Large intestine (tissue), 12 donors: ENCODE measurements at places on chromosomes 1 and 21.
A peak's percentile ranks its signal among the peaks of the same experiment; 100 is the strongest.

DNA sequence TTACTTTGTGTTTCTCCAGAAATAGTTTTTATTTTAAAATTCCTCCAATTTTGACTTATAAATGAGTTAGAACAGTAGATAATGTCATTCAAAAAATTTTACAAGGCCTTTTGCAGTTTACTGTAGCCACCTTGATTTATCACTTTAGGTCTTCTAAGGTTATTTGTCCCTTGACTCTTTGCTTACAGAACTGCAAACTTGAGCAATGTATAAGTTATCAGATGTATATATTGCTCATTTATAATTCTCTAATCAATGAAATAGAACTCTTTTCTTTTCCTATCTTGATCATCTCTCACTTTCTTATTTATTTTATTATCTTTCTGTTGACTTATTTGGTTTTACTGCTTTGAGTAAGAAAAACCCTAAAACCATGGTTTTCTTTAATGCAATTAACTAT is 5.8 kb upstream of the SPTA1 start:
- H3K27me3 ChIP-seq = no peaks in the 10 kb centered on the region
- no peak overlapping the region for H3K27ac ChIP-seq
- no peak for DNase-seq
- H3K4me1 ChIP-seq = no peaks in the 10 kb centered on the region

GRCh38 chr1:20137055-20137454 is 2.1 kb upstream of the PLA2G2F start:
- H3K4me1 ChIP-seq = no peaks in the 10 kb centered on the region
- no peak overlapping the region for H3K4me3 ChIP-seq
- H3K27ac ChIP-seq = no peak overlapping the region
- no peak for DNase-seq

- peaks cover 3% of the 10 kb centered on the region for H3K36me3 ChIP-seq
- no peak overlapping the region for H3K27ac ChIP-seq
- no peak overlapping the region for H3K4me3 ChIP-seq
- no peaks in the 10 kb centered on the region for H3K4me1 ChIP-seq
These were observed 48.1 kb upstream of the UBE2U start for GRCh38 chr1:64155278-64155677.

DNA sequence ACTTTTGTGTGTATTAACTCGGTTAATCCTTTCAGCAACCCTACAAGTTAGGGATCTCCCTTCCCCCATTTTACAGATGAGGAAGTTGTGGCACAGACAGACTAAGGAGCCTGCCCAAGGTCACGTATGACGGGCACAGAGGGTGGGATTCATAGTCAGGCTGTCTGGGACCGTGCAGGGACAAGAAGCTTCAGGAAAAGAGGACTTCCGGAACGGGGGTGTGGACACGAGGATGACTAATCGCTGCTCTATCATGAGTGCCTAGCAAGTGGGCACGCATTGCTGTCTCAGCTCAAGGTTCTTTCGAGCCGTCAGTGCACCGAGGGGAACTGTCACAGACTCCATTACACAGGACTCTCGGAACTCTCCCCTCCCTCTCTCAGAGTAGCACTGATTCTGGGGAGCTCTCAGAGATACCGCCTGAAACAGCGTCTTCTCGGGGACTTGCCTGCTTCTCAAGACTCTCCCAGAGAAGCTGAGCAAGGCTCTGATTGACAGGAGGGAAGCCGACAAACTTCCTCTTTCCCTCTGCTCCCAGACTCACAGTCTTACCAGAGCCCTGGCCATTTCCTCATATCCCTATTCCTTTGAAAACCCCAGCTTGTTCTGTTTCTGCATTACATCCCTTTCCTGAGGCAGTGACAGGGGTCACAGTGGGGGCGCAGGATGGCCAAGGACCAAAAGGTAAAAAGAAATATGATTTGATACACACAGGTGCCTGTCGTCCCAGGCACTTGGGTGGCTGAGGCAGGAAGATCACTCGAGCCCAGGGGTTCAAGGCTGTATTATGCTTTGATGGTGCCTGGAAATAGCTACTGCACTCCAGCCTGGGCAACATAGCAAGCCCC is 14.4 kb downstream of the FHAD1 start:
- H3K4me1 ChIP-seq = no peaks in the 10 kb centered on the region
- H3K27me3 ChIP-seq = no peaks in the 10 kb centered on the region
- H3K36me3 ChIP-seq = no peaks in the 10 kb centered on the region

DNA sequence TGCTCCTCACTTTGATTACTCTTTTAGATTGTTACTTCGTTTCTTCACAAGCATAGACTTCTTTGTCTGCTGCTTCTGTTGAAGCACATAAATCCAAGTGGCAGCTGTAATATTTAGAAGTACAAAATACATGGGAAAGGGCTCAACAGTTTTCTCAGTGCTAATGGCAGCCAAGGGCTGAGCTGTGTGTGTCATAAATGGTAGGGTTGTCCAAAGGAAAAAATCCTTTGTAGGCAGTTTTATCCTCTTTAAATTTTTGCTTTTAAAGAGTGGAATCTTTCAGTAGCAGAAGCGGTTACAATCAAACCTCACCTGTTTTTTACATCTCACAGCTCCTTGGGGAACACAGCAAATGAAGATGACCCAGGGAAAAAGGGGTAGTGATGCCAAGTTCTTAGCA is 650.8 kb downstream of the PLPP3 start:
- no peak overlapping the region for H3K4me3 ChIP-seq
- H3K4me1 ChIP-seq = peaks cover 2% of the 10 kb centered on the region
- no peaks in the 10 kb centered on the region for H3K36me3 ChIP-seq
- H3K27ac ChIP-seq = no peak overlapping the region
- H3K27me3 ChIP-seq = no peaks in the 10 kb centered on the region
- DNase-seq = no peak

DNA sequence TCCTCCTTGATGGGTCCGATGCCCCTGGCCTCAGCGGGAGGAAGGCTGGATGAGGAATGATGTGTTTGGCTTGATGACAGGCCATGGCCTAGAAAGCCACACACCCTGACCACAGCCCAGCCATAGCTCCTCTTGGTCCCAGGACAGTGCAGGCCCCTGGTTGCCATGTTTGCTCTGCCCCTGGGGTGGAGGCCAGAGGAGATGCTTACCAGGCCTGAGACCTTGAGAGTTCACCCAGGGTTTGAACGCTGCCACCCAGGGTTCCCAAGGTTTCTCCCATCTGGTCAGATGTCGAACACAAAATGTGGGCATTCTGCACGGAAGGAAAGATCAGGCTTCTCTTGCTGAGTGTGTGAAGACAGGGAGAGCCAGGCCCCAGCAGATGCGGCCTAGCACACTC is 2.6 kb downstream of the C1orf226 start:
- DNase-seq = no peak
- H3K4me1 ChIP-seq = peaks cover 44% of the 10 kb centered on the region
- no peak overlapping the region for H3K27ac ChIP-seq
- H3K4me3 ChIP-seq = no peak overlapping the region
- peaks cover 18% of the 10 kb centered on the region for H3K36me3 ChIP-seq

- H3K4me3 ChIP-seq = no peak overlapping the region
- no peaks in the 10 kb centered on the region for H3K27me3 ChIP-seq
- H3K4me1 ChIP-seq = peaks cover 24% of the 10 kb centered on the region
These were observed 93.5 kb downstream of the SIK1 start for GRCh38 chr21:43333298-43334062.

- no peak overlapping the region for H3K27ac ChIP-seq
- H3K27me3 ChIP-seq = no peaks in the 10 kb centered on the region
- H3K36me3 ChIP-seq = peaks cover 24% of the 10 kb centered on the region
These were observed 16.9 kb downstream of the MGST3 start for GRCh38 chr1:165647970-165648369.

GRCh38 chr1:207335695-207336363 is 14.4 kb downstream of the CD55 start:
- no peak for DNase-seq
- no peak overlapping the region for H3K4me3 ChIP-seq
- no peaks in the 10 kb centered on the region for H3K27me3 ChIP-seq
- H3K27ac ChIP-seq = no peak overlapping the region
- H3K36me3 ChIP-seq = peaks cover 19% of the 10 kb centered on the region

DNA sequence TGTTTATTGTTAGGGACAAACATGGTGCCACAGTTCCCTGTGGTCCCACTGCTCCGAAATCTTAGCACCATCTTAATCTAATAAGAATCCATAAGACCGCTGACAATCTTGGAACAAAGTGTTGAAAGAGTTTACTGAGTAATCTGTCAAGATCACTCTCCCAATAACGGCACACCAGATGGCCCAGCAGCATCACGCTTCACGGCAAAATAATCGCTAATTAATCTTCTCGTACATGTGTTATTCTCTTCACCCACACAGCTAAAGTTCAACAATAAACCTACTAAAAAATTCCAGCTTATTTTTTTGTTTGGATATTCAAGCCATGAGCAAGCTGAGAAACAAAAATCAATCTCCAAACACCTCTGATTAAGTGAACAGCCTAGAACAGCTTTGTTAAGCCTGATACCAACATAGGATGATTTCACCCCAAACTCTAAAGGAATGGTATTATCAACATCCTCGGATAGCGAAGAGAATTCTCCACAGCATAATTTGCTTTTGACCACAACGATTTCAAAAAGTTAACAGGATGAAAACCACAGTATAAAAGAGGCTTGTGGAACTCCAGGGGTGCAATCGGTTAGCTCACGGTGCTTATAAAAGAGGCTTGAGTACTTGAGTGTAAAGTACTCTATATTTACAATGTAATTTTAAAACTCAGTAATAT is 329.9 kb upstream of the GREM2 start:
- H3K4me3 ChIP-seq = no peak overlapping the region
- no peak for DNase-seq
- no peaks in the 10 kb centered on the region for H3K27me3 ChIP-seq
- no peaks in the 10 kb centered on the region for H3K4me1 ChIP-seq
- H3K27ac ChIP-seq = no peak overlapping the region

DNA sequence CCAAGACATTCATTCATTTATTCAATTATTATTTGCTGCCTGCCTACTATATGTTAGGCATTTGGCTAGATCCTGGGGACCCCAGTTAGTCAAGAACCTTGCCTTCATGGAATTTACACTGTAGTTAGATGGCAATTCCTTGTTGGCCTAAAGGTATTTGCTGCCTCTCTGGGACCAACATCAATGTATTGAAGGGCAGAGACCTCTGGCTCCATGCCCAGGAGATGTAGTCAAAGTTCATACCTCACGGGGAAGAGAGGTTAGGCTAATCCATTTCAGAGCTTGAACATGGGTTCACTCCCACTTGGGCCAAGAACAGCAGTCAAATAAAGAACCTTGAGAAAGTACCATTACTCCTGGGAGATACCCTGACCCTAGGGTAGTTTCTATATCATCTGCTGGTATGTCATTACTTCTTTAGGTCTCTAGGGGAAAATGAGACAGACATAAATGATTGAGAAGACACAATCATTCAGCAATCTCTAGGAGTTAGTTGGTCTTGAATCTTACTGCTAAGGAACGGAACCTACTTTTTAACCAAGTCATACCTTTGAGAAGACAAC is 32.0 kb downstream of the SORT1 start:
- no peaks in the 10 kb centered on the region for H3K27me3 ChIP-seq
- no peaks in the 10 kb centered on the region for H3K4me1 ChIP-seq
- H3K27ac ChIP-seq = no peak overlapping the region

GRCh38 chr1:207355060-207355459 is 33.6 kb downstream of the CD55 start:
- no peaks in the 10 kb centered on the region for H3K27me3 ChIP-seq
- no peaks in the 10 kb centered on the region for H3K36me3 ChIP-seq
- DNase-seq = no peak
- no peak overlapping the region for H3K4me3 ChIP-seq

GRCh38 chr1:42173961-42174735 is 9.6 kb upstream of the GUCA2A start:
- no peak for DNase-seq
- H3K4me3 ChIP-seq = no peak overlapping the region
- peaks cover 4% of the 10 kb centered on the region for H3K36me3 ChIP-seq
- peaks cover 27% of the 10 kb centered on the region for H3K4me1 ChIP-seq

- peaks cover 2% of the 10 kb centered on the region for H3K4me1 ChIP-seq
- no peaks in the 10 kb centered on the region for H3K27me3 ChIP-seq
- no peak overlapping the region for H3K27ac ChIP-seq
- no peak overlapping the region for H3K4me3 ChIP-seq
- no peak for DNase-seq
These were observed 7.2 kb upstream of the MMP23B start for GRCh38 chr1:1624443-1625403.

- H3K27me3 ChIP-seq = no peaks in the 10 kb centered on the region
- H3K4me3 ChIP-seq = no peak overlapping the region
- peak; percentile 59 for DNase-seq
- no peak overlapping the region for H3K27ac ChIP-seq
These were observed 96.7 kb downstream of the DYRK1A start for GRCh38 chr21:37463083-37463801.

DNA sequence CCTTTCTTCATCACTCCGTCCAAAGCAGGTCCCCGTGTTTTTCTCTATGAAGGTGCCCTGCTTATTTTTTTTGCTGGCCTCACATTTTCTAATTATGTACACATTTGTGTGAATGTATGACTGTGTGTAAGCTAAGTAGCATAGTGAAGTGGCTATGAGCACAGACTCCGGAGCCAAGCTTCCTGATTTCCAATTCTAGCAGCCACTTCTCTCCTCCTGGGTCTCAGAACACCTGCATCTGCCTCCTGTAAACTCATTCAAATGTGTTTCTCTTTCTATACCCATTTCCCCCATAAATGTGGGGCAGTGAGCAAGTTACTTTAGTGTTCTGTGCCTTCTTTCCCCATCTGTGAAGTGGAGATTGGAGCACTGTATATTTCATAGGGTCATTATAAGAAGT is 2.1 kb downstream of the SLAMF6 start:
- no peaks in the 10 kb centered on the region for H3K36me3 ChIP-seq
- peaks cover 8% of the 10 kb centered on the region for H3K4me1 ChIP-seq
- DNase-seq = no peak
- no peaks in the 10 kb centered on the region for H3K27me3 ChIP-seq
- no peak overlapping the region for H3K4me3 ChIP-seq

- no peaks in the 10 kb centered on the region for H3K36me3 ChIP-seq
- no peak overlapping the region for H3K27ac ChIP-seq
- no peak overlapping the region for H3K4me3 ChIP-seq
- DNase-seq = peak; percentile 53
These were observed 29.0 kb upstream of the ARID1A start for GRCh38 chr1:26666855-26667254.

DNA sequence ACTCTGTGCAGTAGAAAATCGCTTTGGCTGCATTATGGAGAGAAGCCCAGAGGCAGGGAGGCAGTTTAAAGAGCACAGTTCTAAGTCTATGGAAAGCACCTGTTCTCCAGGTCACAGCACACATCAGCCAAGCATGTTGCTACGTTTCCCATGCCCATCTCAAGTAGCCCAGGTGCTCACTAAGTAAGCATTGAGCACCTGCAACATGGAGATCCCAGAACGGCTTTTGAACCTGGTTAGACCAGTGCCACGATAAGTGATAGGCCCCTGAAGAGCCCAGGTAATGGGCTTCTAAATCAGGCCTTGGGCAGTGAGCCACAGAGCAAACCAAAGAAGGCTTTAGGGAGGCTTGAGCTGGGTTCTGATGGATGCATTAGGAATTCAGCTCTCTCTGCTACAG is 186.2 kb downstream of the C1orf94 start:
- H3K4me3 ChIP-seq = no peak overlapping the region
- no peaks in the 10 kb centered on the region for H3K36me3 ChIP-seq
- H3K27ac ChIP-seq = no peak overlapping the region
- H3K4me1 ChIP-seq = no peaks in the 10 kb centered on the region
- DNase-seq = no peak
- no peaks in the 10 kb centered on the region for H3K27me3 ChIP-seq

GRCh38 chr1:15417059-15417934 is 7.6 kb downstream of the EFHD2 start:
- H3K4me1 ChIP-seq = peaks cover 37% of the 10 kb centered on the region
- no peak overlapping the region for H3K4me3 ChIP-seq
- no peaks in the 10 kb centered on the region for H3K27me3 ChIP-seq
- DNase-seq = peak; percentile 89
- H3K36me3 ChIP-seq = peaks cover 29% of the 10 kb centered on the region

GRCh38 chr1:177567393-177567792 is 396.6 kb downstream of the BRINP2 start:
- no peaks in the 10 kb centered on the region for H3K27me3 ChIP-seq
- no peak overlapping the region for H3K27ac ChIP-seq
- H3K4me3 ChIP-seq = no peak overlapping the region
- DNase-seq = no peak
- no peaks in the 10 kb centered on the region for H3K36me3 ChIP-seq
